ENCODE measurements at places on chromosomes 4 and X.

GRCh38 chrX:111052478-111052877, 43.5 kb upstream of the PAK3 start:
- no peak for DNase-seq

- peak; percentile 23 for DNase-seq
These were observed 755 bp downstream of the KLHL8 start for GRCh38 chr4:87219632-87220093.

DNA sequence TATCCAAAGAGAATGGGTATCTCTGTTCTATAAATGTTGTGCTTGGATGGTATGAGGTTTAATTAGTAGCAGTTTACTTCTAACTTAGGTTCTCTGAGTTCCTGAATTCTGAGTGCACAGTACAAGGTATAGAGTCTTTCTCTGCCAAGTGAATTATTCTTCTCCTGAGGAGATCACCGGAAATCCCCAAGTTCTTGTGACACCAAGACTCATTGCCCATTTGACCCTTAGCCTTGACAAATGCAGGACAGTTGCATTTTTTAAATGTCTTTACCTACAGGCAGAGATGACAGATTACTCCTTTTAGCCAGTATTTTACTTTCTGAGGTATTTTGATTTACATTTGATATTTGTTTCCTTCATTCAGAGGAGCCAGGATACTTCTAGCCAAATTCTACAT, 72.9 kb downstream of the MAOA start:
- no peak for DNase-seq

DNA sequence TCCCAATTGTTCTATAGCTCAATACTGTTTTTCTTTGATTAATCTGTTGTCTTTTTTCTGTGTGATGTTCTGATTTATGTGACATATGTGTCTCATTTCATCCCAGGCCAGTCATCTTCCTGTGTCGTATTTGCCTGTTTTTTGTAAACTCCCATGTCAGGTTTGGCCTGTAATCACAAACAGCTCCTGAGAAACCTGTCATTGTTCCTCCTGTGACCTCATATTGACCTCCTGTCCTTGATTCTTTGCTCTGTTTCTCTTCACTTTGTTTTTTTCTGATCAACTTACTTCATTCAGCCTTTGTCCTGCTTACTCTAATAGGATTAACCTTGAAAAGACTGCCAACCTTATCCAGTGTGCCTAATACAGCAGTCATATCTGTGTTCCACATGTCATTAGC, 438.3 kb downstream of the CFAP47 start:
- DNase-seq: no peak

GRCh38 chr4:48816971-48817370, 13.9 kb upstream of the OCIAD1 start:
- no peak for DNase-seq

GRCh38 chrX:44906041-44906440, 33.1 kb downstream of the KDM6A start:
- no peak for DNase-seq

- DNase-seq: no peak
These were observed 48.3 kb upstream of the MND1 start for GRCh38 chr4:153296040-153296823.

DNA sequence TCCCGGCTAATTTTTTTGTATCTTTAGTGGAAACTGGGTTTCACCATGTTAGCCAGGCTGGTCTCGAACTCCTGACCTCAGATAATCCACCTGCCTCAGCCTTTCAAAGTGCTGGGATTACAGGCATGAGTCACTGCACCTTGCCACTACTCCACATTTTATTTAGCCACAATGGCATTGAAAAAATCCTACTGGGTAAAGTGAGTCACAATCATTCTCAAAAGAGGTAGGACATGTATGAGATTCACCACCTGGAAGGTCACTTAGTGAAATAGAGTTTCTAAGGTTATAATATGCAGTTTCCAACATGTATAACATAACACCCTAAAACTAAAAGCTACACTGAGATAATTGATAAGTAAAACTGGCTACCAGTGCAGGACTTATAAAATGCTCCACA, 159.2 kb downstream of the BTC start:
- no peak for DNase-seq

- no peak for DNase-seq
These were observed 1684.8 kb upstream of the TENM3 start for GRCh38 chr4:180558427-180558826.

- DNase-seq: no peak
These were observed 268.7 kb upstream of the DKK2 start for GRCh38 chr4:107304699-107305286.

GRCh38 chr4:154399259-154399974, 92.2 kb downstream of the DCHS2 start:
- no peak for DNase-seq

- no peak for DNase-seq
These were observed 9.8 kb downstream of the DGKQ start for GRCh38 chr4:963276-964225.

- DNase-seq: peak; percentile 24
These were observed 134.1 kb downstream of the OR13H1 start for GRCh38 chrX:131677655-131678628.

DNA sequence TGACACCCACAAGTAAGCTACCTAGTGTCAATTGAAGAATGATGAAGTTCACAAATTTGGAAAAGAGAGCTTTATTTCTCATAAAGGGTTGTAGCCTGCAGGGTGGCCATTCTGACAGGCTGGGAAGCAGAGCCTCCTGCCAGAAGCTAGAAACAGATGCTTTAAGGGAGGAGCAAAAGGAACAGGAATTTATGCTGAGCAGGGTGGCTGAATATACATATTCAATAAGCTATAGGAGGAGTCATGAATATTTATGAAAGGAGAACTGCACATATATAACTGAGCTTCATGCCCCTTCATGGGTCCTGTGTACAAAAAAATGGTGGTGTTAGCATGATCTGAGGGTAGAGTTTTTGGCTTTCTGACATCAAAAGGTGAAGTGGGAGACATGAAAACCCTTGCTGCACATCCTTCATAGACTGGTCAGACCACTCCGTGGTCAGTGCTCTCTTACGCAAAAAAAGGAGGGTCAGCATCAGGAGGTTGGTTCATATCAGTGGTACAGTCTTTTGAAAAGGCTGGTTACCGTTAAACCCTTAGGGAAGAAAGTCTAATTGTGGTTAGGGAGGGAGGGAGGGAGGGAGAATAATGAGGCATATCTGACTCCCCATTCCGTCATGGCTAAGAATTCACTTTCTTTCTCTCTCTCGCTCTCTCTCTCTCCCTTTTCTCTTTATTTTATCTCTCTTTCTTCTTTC, 121.4 kb downstream of the LUZP4 start:
- DNase-seq: no peak

GRCh38 chr4:10808591-10808990, 124.0 kb upstream of the CLNK start:
- no peak for DNase-seq

DNA sequence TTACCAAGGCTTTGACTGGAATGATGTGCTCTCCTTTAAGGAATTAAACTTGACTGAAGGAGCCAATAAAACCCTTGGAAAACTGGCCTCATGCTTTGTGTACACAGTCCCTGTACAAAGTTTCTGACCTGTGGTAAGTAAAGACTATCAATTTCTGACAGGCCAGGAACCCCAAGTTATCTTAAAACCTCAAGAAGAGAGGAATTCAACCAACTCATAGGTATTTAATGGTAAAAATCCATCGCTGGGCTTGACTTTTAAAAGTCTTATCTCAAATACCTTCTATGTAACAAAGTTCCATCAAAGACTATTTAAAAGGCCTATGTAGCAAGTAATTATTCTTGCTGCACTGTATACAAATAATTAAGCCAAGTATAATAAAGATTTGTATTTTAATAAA, 103.7 kb upstream of the TENT5D start:
- DNase-seq: no peak

GRCh38 chr4:22485737-22486136, 30.1 kb downstream of the ADGRA3 start:
- no peak for DNase-seq

- DNase-seq: no peak
These were observed 1.4 kb downstream of the DCX start for GRCh38 chrX:111410590-111411078.

- no peak for DNase-seq
These were observed 795 bp upstream of the BRWD3 start for GRCh38 chrX:80810365-80810978.

DNA sequence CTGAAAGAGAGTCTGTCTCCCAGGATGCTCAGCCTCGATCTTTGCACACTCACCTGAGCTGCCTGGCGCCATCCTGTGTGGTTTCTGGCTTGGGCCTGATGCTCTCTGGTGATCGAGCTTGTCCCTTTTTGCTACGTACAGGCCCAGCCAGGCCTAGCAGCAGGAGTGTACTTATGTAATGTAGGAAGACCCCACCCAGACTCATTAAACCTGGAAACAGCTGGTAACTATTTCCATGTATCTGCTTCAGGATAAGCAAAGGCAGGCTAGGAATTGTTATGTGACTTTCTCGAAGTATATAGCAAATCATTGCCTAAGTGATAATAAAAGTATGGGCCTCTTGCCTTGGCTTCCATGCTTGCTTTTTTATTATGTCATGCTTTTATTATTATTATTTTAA, 18.6 kb upstream of the ARSJ start:
- DNase-seq: no peak

- DNase-seq: no peak
These were observed 112.2 kb downstream of the BCOR start for GRCh38 chrX:39985551-39985950.

- DNase-seq: no peak
These were observed 125.0 kb upstream of the TBL1X start for GRCh38 chrX:9339603-9340491.

GRCh38 chr4:81874661-81875515, 403.2 kb upstream of the RASGEF1B start:
- no peak for DNase-seq

DNA sequence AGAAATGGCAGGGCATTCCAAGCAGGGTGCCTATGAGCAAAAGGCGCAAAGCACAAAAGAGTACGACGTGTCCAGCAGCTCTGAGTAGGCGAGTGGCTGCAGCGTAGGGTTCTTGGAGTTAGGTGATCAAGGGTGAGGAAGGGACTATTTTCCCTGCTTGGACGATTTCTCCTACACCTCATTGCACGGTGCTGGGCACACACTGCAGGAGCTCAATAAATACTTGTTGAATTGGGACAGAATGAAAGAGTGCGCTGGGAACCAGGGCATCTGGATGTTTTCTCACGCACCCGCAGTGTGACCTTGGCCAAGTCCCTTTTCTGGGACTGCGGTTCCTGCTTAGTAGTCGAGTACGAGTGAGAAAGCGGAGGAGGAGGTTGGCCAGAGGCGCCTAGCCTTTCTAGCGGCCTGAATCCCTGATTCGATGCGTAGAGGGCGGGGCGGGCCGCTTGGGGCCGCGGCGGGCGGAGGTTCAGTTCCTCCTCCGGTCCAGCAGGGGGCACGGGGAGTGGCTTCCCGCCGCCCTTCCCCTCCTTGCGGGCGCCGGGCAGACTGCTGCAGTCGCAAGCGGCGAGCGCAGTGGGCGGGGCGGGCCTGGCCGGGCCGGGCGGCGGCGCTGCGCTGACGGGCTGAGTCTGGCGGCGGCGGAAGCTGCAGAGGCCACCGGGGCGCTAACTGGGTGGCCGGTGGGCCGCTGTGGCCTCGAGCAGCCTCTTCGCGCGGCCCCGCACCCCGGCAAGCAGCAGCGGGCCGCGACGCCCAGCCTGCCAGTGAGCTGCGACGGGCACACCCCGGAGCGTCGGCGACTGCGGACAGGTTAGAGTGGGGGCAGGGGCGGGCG, at the start of gene FAM199X:
Gene FAM199X, plus strand, starts transcription at position 560 of the 841 bp plus-strand sequence. CDS start 333 bp downstream, outside the sequence.
- DNase-seq: peak; percentile 72

GRCh38 chrX:101171883-101172400, 47.6 kb upstream of the DRP2 start:
- DNase-seq: no peak

- no peak for DNase-seq
These were observed 561 bp downstream of the IRAK1 start for GRCh38 chrX:154019061-154019621.

GRCh38 chr4:1469607-1470392, 63.6 kb upstream of the NKX1-1 start:
- no peak for DNase-seq

GRCh38 chrX:9610771-9611392, 146.0 kb downstream of the TBL1X start:
- no peak for DNase-seq

- DNase-seq: no peak
These were observed 103.1 kb downstream of the PAPSS1 start for GRCh38 chr4:107616838-107617389.

DNA sequence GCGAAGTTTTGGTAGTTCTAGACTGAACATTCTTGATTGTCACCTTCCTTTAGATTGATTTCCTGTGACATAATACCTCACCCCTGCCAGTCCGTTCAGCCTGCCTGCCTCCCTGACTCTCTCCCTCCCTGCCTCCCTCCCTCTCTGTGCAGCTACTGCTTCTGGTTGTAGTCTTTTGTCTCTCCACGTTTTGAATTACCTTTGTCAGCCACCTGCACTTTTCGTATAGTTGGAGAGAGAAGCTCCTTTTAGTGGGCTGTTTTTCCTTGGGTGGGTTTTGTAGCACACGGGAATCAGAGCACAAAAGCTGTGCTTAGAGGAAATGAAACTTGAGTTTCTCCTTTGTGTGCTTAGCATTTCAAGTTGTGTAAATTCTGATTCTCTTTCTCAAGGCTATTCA, 32.6 kb upstream of the MSMO1 start:
- no peak for DNase-seq

DNA sequence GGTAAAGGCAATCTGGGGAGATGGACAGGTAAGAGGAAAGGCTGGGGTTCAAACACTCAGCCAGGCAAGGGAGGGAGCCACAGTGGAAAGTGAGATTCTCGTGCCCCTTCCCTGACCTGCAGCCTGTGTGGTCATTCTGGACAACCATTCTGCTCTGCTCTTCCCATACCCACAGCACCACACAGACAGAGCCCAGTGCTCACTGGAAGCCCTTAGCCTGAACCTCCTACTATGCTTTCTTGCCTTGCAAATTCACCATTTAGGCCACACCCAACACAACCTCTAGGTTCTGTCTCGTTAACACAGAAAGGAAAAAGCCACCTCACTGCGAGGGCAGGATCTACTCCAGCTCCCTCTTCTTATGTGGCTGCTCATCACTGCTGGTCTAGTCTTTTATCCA, 92.7 kb downstream of the SHISA3 start:
- no peak for DNase-seq

DNA sequence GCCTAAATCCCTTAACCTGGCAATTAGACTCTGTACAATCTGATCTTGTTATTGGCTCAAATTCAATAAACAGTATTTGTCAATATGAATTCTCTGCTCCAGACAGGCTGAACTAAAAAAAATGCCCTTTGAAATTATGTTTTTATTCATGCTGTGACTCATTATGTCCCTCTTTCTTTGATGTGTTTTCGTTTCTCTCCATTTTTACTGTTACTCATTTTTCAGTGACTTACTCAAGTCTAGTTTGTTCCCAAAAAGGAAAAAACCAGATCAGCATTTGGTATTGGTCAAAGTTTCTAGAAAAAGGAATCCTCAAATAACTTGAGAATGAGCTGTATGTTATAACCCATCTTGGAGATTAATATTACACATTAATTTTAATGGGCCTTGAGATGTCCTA, 40.4 kb downstream of the UNC5C start:
- DNase-seq: no peak

- DNase-seq: no peak
These were observed 32.2 kb downstream of the RNF4 start for GRCh38 chr4:2501034-2501594.

All from stimulated activated CD4-positive, alpha-beta T cell treated with anti-CD3 and anti-CD28 coated beads, Interleukin-12 subunit alpha, Interleukin-12 subunit beta, amount 100 ng/mL, for 24 hours (primary cell).